Stimulated activated CD8-positive, alpha-beta memory T cell treated with anti-CD3 and anti-CD28 coated beads, Interleukin-15, amount 100 ng/mL, for 1 hour (primary cell): ENCODE measurements at places on chromosomes 6 and 20.

DNA sequence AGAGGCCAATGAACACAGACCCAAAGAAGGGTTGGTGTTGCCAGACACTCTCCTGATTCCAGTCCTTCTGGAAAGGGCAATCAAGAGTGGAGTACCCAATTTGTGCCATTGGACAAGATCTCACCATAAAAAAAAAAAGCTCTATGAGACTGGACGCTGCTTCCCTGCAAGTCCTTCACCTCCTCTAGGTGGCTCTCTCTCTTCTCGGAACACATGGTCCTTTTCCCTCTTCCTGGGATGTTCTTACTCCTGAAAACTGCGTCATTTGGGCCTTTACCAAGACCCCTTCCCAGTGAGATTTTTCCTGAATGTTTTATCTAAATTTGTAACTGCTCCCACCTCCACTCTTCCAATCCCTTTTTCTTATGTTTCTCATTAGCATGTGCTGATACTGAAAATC, 280.8 kb downstream of the FOXA2 start:
- DNase-seq: no peak

GRCh38 chr6:6659600-6660327, 71.2 kb downstream of the LY86 start:
- DNase-seq: no peak

GRCh38 chr6:19298421-19298820, 538.7 kb upstream of the ID4 start:
- no peak for DNase-seq

DNA sequence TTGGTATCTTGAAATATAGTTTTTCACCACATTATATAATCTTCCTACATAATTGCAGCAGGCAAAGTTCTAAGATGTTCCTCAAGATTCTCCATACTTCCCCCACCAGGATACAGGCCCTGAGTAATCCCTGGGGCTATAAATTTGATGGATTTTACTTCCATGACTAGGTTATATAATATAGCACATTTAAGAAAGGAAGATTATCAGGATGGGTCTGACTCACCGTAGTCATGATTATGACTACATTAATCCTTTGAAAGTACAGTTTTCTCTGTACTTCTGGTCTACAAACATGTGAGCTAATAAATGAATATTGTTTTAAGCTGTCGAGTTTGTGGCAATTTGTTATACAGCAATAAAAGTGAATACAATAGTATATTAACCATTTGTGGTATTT, 122.5 kb downstream of the MACROD2 start:
- no peak for DNase-seq

DNA sequence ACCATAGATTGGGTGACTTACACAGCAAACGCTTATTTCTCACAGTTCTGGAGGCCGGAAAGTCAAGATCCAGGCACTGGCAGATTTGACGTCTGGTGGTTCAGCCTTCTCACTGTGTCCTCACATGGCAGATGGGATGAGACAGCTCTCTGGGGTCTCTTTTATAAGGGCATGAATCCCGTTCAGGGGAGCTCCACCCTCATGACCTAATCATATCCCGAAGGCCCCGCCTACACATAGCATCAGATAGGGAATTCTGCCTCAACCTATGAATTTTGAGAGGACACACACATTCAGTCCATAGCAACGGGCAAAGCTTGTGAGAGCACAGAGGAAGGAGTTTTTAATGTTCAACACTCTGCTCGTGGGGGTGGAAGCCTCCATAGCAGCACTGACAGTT, 27.5 kb downstream of the DAAM2 start:
- no peak for DNase-seq

GRCh38 chr6:145529582-145529981, 205.7 kb downstream of the EPM2A start:
- no peak for DNase-seq

DNA sequence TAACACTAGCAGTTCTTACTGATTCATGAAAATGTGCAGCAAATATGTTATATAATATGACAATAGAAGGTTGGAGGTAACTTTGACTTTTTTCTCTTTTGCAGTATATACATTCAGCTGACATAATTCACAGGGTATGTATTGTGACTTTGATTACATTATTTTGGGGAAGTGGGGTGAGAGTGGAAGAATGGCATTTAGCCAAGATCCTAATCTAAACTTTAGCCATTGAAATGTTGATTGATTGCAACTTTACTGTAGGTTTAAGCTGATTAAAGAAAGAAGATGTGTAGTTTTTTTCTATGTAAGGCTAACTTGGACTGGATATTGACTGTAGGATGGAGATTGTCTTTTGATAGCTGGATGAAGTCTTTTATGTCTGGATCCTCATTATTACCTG, 46.0 kb downstream of the MAPK14 start:
- DNase-seq: no peak

GRCh38 chr6:76840865-76841264, 622.4 kb downstream of the HTR1B start:
- no peak for DNase-seq

- DNase-seq: no peak
These were observed 131.2 kb upstream of the BTN3A2 start for GRCh38 chr6:26233649-26234420.
